Naive thymus-derived CD8-positive, alpha-beta T cell (primary cell): ENCODE measurements at places on chromosomes 1 and 21.

DNA sequence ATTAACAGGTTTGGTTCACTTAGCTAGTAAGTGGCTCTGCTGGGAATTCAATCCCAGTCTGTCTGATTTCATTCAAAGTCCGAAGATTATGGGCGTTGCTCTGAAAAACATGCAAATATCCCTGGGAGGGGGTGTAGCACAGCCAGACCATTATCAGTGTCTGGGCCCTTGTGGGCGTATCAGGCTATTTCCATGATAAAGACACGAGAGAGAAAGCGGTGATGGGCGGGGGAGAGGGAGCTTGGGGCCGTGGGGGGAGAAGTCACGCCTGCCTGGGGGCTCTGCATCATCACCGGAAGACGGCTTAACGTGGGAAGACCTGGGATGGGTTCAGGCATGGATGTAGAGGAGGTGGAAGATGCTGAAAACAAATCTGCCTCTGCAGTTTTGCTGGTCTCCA is 25.8 kb downstream of the IL6R start:
- no peak for DNase-seq

- DNase-seq, result no peak
These were observed 69.1 kb downstream of the KCNJ15 start for GRCh38 chr21:38325731-38326420.

DNA sequence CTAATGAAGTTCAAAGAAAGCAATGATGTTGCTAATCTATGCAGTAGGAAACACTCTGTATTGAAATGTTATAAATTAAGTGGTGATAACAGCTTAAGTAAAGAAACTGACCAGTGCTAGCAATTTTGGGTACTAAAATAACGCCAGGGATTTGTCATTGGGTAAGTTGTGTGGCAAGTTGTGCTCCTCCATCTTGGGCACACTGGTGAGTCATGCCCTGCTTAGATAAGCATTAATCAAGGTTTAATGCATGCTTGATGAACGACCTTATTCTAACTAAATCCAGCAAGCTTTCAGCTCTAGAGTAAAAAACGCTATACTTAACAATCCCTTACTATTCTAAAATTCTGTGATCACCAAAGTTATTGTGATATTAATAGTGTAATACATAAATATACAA is 25.2 kb downstream of the VAMP4 start:
- DNase-seq, result no peak

DNA sequence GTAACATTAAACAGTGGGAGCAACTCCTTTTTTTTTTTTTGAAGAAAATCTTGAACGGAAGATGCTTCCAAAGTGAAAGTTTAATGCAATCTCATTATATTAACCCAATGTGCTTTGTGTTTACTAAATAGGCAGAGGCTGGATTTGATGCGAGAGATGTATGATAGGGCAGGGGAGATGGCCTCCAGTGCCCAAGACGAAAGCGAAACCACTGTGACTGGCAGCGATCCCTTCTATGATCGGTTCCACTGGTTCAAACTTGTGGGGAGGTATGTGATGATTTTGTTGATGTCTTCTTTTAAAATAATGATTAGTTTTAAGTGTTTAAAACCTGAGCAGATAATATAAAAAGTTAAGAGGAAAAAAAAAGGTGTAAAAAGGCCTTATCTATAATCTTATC is 74.2 kb upstream of the PGD start:
- no peak for DNase-seq

GRCh38 chr1:168288311-168289052 is 7.8 kb downstream of the TBX19 start:
- DNase-seq, result no peak

- no peak for DNase-seq
These were observed 8.3 kb downstream of the AHCTF1 start for GRCh38 chr1:246923482-246923881.

DNA sequence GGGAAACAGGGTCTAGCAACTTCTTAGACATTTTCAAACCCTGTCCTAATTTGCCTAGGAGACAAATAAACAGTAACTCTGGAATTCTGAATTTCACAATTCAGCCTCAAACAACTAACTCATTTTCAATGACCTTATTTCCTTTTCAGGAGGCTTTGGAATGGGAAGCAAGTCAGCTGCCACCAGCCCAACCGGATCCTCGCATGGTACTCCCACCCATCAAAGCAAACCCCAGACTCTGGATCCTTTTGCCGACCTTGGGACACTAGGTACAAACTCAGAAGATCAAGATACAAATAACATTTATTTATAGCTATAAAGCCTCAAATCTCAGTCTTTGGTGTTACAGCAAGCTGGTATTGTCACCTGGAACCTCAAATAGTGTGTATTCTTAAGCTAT is 18.9 kb upstream of the LEPR start:
- no peak for DNase-seq

GRCh38 chr1:79749607-79750006 is 743.1 kb upstream of the ADGRL4 start:
- no peak for DNase-seq

DNA sequence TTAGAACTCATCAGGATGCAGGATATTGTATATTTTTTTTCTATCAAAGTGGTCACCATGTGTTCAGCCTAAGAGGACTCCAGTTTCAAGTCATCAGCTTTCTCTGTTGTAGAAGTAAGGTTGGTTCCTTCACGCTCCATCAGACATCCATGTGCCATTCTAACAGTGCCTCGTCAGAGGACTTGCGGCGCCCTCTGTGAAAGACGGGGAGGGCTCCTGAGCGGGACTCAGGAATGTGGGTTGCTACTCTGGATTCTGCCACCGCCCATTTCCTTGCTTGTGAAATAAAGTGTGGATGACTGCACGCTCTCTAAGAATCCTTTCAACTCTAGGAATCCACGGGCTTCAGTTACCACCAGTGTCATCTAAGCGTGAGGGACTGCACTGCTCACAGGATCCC is 593.5 kb downstream of the KIF26B start:
- DNase-seq, result no peak

- DNase-seq, result no peak
These were observed 101.7 kb downstream of the PATJ start for GRCh38 chr1:61844006-61844405.

DNA sequence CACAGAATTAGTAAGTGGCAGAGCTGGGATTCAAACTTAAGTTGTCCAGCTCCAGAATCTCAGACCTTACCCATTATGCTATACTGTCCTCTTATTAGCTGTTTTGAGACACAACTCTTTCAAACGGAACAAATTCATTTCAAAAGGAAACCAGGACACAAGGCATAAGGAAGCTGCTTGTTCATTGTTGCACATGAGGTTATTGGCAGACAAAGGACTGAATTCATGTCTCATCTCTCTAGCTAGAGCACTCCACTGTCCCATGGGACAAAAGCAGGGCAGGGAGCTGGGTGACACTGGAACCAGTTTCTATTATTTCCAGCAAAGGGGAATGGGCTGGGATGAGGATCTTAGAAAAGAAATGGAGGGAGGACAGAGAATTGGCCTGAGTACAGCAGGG is 26.4 kb downstream of the CHI3L2 start:
- no peak for DNase-seq

DNA sequence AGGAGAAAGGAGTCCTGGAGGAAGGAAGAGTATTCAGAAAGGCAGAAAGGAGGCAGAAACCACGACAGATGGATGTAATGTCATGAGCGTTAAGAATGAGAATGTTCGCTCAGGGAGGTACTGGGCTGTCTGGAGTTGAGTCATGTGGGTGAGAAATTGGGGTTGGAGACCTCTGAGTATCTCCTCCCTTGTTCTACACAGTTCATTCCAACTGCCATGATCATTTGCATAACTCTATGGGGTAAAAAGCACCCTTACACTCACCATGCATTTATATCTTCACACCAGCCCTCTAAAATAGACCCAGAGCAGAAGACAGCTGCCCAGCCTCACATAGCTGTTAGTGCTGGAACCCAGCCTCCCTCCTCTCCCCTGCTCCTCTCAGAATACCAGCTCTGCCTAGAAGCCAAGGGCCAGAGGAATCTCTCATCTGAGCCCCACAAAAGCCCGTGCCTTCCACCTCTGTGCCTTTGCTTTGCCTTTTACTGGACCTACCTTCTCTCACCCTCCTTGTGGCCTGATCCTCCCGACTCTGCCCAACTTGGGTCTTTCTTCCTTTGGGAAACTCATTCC is 85.2 kb downstream of the BEND5 start:
- DNase-seq, result no peak

- DNase-seq, result no peak
These were observed 3.2 kb upstream of the KIAA0040 start for GRCh38 chr1:175195798-175196197.

- peak; percentile 73 for DNase-seq
These were observed 4.5 kb downstream of the ADARB1 start for GRCh38 chr21:45078877-45079281.

- no peak for DNase-seq
These were observed 63.5 kb upstream of the KIAA1614 start for GRCh38 chr1:180849031-180849775.

DNA sequence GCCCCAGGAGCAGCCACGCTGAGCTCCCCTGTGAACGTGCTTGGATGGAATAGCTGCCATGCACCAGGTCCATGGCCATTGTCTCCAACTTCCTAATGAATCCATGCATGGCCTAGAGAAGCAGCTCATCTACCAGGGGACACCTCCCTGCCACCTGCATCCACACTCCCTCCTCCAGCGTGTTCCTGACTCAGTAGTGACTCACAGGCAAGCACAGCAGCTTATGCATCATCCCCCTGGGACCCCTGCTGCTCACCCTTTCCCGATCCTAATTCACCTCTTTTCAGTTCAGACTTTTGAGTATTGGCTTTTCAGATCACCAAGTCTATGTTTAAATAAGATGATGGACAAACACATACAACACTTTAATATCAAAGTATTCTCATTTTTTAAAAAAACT is 39.9 kb upstream of the TADA1 start:
- no peak for DNase-seq

DNA sequence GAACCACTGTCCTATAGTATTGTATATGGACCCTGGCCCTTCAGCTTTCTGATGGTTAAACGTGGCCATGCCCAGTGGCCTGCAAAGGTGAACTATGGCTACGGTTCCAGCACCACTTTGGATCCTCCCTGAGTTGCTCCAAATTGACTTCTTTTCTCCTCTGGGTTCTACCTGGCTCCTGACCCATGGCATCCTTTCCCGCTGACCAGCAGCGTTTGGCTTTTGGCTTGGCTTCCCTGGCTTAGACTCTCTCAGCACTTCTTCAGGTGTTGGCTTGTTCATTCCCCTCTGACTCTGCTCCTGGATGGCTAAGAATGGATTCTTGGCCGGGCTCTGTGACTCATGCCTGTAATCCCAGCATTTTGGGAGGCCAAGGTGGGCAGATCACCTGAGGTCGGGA is 152.9 kb downstream of the CNIH3 start:
- DNase-seq, result no peak

GRCh38 chr1:147515045-147515869 is 26.0 kb upstream of the BCL9 start:
- no peak for DNase-seq

- DNase-seq, result no peak
These were observed 6.2 kb upstream of the HIVEP3 start for GRCh38 chr1:41924911-41925310.

DNA sequence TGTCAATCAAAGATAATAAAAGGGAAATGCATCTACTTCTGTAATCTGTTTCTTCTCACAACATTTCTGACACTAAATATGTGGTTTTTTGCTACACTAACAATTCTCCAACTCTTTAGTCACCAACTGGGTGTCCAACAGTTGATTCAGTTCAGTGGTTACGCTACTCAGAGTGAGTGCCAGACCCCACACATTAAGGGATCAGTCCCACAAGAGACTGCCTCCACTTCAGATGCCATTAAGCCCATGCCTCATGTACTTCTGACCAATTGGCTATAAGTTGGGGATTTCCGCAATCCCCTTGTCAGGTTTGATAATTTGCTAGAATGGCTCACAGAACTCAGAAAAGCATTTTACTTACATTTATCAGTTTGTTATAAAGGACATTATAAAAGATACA is 28.4 kb downstream of the RNF2 start:
- no peak for DNase-seq

DNA sequence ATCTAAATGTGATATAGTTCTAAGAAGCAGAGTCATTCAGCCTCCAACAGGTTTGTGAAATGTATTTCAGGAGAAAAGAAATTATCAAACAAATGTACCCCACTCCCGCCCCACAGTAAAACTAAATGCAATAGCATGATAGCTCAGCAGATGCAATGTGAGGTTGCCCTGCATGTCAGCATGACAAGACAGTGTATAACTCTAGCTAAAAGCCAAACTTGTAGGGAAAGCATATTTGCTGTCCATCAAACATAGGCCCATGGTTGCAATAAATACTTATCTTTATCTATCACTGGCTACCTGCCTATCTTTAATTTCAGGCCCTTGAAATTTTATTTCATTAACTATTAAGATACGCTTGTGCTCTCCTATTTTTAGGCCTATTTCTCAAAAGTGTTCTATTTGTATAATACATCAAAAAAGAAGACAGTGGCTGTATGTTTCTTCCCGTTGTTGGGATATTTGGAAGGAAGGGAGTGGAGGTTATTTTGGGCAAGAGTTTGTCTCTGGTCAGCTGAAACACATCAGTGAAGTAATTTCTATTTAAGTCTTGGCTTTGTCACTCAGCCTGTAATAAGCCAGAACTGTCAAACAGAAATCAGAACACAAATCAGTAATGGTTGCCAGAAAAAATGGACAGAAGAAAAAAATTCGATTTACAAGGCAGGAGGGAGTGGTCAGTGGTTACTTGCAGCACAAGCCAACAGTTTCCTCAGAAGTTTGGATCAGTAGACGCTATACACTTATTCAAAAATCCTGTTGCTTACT is 307.4 kb upstream of the ADGRL2 start:
- DNase-seq, result no peak

GRCh38 chr1:245645894-245646293 is 491.1 kb downstream of the KIF26B start:
- no peak for DNase-seq

- DNase-seq, result no peak
These were observed 71.0 kb downstream of the EBNA1BP2 start for GRCh38 chr1:43101061-43101460.

DNA sequence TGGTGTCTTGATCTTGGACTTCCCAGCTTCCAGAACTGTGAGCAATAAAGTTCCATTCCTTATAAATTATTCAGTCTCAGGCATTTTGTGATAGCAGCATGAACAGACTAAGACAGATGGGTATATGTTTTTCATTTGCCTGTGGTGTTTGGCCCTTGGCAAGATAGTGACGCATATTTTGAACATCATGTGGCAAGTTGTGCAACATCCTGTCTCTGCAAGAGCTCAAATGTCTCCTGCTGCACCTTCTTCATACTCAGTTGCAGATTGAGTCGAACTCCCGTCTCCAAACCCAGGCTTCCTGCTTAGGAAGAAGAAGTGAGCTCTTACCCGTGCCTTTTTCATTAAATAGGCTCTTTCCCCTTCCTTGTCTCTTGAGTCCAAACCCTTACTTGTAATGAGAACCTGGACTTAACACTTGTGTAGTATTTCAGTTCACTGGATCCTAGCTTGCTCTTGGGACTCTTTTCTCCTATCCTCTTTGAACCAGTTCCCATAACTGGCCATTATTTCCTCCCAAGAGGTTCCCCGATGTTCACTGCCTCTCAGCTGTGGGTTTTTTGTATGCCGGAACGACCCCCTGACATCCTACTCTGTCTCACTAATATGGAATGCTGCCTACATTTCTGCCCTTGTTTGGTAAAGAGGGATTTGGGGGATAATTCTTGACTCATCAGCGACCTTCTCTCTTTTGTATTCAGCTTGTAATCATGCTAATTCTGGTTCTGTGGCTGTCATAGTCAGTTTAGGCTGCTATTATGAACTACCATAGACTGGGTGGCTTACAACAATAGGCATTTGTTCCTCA is 125.0 kb upstream of the KCNK2 start:
- no peak for DNase-seq
